ENCODE measurements at places on chromosomes 16 and 17.

- DNase-seq: peak; percentile 52
Measured at GRCh38 chr17:67386965-67387551, 10.0 kb downstream of the PITPNC1 start.

GRCh38 chr16:1030473-1030901 lies 42.1 kb upstream of the SSTR5 start:
- no peak for DNase-seq

DNA sequence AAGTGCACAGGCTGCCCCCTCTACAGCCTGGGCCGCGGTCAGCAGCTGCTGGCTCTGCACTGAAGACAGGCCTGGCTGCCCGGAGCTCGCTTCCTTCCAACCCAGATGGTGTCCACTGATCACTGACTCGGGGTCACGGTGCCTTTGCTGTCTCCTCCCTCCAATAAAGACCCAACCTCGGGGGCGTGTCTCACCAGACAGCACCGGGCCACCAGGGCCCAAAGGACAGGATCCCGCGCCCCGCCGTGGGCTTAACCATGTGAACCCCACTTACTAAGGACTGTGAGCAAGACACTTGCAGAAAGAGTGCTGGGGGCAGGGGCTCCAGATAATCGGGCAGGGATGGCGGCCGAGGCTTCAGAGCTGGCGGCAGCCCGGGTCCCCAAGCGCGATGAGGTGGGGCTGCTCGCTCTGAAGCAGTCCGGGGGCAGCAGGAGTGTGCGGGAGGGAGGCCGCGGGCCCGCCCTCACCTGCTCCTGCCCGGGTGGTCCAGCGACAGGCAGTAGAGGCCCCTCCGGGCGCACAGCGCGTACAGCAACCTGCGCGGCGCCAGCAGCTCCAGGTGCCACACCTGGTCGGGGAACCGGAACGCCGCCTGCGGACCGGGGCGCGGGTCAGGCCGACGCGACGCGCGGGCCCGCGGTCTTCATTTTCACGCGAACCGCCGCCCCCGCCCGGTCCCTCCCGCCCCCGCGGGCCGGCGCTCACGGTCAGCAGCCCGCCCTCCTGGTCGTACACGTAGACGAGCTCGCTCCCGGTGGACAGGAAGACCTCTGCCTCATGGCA lies 502 bp downstream of the FAAP100 start:
- no peak for DNase-seq

- no peak for DNase-seq
Measured at GRCh38 chr16:55282441-55282840, 41.6 kb upstream of the IRX6 start.

DNA sequence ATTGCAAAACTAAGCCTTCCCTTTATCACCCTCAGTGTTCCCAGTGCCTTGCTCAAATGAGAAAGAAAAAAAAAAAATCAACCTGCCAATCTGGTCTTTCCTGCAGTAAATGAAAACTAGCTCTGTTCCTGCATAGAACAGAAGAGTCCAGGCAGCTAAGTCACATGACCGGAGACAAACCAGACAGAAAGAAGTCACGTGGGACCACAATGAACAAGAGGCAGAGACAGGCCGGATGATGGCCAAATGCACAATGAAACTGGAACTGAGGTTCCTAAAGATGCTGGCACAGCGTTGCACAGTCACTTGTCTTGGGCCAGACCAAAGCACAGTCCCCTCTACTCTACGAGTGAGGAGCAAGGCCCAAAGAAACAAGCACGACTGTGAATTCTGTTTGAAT lies 172.5 kb downstream of the GRIN2A start:
- no peak for DNase-seq

DNA sequence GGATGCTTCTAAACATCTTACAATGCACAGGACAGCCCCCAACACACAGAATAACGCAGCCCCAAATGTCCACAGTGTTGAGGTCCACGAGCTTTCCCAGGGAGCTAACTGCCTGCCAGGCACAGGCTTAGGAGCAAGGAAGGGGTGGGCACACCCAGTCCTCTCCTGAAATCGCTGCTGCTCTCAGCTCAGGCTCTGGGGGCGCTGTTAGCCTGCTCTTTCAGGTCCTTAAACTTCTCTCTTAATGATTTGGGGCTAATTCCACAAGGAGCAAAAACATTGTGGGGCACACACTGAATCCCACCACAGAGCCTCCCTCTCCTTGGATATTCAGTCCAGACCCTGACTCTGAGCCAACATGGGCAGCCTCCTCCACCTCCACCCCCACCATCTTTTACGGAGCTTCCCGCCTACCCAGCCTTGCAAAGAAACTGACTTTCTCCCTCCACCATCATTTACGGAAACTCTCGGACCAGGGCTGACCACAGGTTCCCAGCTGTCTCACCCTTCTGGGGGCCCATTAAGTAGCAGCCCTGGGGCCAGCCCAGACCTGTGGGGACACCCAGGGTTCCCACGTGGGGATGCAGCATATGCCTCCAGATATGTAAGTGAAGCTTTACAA lies 1.1 kb downstream of the CD300H start:
- no peak for DNase-seq

GRCh38 chr16:11325404-11326083 lies 19.7 kb upstream of the RMI2 start:
- no peak for DNase-seq

DNA sequence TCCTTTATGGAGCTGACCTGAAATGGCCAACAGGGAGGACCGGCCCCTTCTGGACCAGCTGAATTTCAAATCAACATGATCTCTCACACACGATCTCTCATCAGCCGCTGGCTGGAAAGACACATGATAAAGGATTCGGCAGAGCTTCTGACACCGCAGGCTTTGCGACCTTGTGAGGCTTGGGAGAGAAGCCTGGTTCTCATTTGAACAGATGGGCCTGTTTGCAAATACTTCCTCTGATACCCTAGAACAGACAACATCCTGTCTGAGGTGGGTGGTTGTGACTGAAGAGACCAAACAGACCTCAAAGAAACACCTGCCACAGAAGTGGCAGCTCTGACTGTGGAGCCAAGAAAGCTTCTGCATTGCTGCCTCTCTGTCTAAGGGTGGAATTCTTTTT lies 77.9 kb upstream of the SDK2 start:
- no peak for DNase-seq

DNA sequence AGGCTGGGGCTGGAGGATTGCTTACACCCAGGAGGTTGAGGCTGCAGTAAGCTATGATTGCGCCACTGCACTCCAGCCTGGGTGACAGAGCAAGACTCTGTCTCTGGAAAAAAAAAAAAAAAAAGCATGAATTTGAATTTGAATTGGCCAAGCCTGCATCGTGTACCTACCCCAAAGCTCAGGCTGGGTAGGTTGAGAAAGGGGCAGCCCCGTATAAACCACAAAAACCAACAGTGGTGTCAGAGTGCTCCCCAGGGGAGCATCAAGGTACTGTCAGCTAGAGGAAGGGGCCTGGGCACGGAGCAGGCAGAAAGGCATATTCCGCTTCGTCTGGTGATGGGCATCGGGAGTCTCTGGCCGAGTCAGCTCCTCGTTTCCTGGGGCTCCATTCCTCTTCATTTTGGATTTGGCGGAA lies 40.9 kb downstream of the RAP1GAP2 start:
- peak; percentile 40 for DNase-seq

- DNase-seq: no peak
Measured at GRCh38 chr17:17548044-17548443, 43.5 kb downstream of the PEMT start.

DNA sequence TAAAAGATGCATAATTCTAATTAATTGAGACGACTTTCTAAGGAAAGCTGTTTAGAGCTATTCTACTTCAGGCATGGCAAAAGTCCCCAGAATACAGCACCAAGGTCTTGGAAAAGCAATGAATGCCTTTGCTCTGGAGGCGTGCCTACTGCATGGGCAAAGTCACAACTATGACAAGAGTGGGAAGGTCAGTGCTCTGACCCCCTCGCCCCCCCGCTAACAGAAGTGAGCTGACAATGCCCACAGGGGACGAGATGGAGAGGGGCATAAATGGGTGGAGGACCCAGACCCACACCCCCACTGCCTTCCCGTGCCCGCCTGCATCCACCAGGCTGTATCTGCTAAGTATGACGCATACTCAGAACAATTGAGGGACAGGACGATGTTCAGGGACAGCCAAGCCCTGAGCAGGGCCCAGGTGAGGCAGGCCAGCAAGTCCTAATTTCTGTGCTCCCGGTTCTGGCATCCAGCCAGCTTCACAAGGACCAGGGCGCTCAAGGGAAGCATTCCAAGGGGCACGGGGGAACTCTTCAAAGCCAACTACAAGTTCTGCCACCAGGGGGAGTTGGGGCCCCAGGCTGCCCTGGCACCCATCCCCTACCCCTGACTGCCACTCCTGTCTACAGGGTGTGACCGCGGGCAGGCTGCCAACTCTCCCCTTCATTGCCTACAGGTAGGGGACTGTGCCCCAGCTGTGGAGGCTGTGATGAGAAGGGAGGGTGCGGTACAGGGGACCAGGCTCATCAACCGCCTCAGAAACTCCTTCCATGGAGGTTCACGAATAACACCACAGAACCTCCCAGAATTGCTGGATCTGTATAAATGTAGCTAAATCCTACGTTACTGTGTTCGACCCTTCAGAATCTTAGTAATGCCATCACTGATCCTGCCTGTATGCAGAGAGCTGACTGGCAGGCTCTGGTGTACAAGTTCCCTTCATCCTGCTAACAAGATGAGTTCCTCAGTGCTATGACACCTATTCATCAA lies 20.8 kb downstream of the NPRL3 start:
- DNase-seq: peak; percentile 26

DNA sequence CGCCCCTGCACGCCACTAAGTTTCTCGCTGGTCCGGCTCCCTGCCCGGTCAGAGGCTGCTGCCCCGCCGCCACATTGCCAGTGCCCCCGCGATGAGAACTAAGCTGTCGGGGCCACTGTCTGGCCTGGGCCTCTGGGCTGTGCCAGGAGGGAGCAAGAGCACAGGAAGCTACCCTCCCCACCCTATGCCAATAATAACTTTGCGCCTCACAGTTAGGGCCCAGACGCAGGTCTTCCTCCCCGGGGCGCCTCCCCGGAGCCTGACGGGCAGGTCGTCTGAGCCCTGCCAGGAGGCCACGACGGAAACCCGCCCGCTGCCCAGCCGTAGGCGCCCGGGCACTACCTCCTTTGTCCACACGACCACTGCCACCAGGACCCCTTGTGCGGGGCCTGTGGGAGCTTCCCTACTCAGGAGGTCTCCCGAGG lies 1.5 kb downstream of the ZFPM1 start:
- DNase-seq: no peak

- DNase-seq: no peak
Measured at GRCh38 chr17:32588135-32588534, 101.3 kb downstream of the CDK5R1 start.

DNA sequence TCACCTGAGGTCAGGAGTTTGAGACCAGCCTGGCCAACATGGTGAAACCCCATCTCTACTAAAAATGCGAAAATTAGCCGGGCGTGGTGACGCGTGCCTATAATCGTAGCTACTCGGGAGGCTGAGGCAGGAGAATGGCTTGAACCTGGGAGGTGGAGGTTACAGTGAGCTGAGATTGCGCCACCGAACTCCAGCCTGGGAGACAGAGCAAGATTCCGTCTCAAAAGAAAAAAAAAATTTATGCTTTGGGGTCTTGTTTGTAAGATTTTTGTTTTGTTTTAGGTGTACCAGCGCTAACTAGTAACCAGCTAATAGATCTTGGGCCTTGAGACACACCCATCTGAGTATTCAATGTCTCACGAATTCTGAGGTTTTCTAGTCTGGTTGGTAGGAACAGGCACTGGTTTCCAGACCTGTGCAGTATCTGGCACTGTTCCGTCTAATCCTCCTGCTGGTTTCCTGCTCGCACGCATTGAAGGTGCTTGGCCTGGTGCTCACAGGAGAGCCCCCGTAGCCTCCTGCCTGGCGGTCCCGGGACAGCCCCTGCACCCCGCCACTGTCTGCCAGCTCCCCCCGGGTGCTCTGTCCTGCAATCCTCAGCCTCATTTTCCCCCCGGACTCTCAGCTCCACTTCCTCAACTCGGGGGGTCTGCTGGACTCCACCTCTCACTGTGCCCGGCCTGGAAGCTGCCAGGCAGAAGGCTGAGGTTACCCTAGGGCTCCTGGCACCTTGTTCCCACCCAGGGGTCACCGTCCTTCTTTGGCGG lies 10.6 kb upstream of the DUS1L start:
- DNase-seq: no peak

GRCh38 chr17:63268827-63269226 lies 177.3 kb downstream of the CYB561 start:
- no peak for DNase-seq

- no peak for DNase-seq
Measured at GRCh38 chr17:48605991-48606891, 1.5 kb upstream of the HOXB6 start.

GRCh38 chr17:8776881-8777280 lies 18.5 kb upstream of the SPDYE4 start:
- DNase-seq: no peak

DNA sequence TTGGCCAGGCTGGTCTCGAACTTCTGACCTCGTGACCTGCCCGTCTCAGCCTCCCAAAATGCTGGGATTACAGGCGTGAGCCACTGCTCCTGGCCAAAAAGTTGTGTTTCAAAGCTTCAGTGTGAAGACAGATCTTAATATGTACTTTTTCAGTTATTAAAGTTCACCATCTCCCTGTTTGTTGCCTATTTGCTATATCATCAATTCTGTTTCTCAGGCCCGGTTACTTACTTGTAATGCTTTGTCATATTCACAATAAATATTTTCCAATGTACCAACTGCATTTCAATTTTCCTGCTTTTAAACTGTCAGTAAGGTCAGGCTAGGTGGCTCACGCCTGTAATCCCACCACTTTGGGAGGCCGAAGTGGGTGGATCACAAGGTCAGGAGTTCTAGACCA lies 22.5 kb downstream of the FANCA start:
- DNase-seq: no peak

GRCh38 chr17:40588552-40588951 lies 23.3 kb upstream of the CCR7 start:
- no peak for DNase-seq

- no peak for DNase-seq
Measured at GRCh38 chr17:38619451-38619795, 13.7 kb upstream of the SRCIN1 start.

- DNase-seq: no peak
Measured at GRCh38 chr16:74909665-74910064, 75.3 kb downstream of the WDR59 start.

DNA sequence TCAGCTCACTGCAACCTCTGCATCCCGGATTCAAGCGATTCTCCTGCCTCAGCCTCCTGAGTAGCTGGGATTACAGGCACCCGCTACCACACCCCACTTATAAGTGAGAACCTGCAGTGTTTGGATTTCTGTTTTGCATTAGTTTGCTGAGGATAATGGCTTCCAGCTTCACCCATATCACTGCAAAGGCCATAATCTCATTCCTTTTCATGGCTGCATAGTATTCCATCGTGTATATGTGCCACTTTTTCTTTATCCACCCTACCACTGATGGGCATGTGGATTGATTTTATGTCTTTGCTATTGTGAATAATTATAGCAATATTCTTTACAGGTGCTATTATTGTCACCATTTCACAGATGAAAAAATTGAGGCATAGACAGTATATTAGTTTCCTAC lies 301.0 kb upstream of the MAF start:
- DNase-seq: no peak

GRCh38 chr16:81831722-81832126 lies 52.6 kb downstream of the PLCG2 start:
- peak; percentile 48 for DNase-seq

GRCh38 chr16:52254746-52255145 lies 292.2 kb downstream of the TOX3 start:
- DNase-seq: no peak

- DNase-seq: no peak
Measured at GRCh38 chr17:49530118-49530517, 35.0 kb downstream of the NGFR start.

All from T-helper 2 cell treated with Interferon-gamma antibody and Interleukin-4, amounts not matched to agents 5 μg/mL and 100 μg/mL, for 36 hours (primary cell).